Renal cortical epithelial cell (primary cell): ENCODE measurements at places on chromosomes 5 and 9.

GRCh38 chr5:173881811-173882575 lies 6.2 kb upstream of the CPEB4 start:
- DNase-seq, result peak; percentile 47

DNA sequence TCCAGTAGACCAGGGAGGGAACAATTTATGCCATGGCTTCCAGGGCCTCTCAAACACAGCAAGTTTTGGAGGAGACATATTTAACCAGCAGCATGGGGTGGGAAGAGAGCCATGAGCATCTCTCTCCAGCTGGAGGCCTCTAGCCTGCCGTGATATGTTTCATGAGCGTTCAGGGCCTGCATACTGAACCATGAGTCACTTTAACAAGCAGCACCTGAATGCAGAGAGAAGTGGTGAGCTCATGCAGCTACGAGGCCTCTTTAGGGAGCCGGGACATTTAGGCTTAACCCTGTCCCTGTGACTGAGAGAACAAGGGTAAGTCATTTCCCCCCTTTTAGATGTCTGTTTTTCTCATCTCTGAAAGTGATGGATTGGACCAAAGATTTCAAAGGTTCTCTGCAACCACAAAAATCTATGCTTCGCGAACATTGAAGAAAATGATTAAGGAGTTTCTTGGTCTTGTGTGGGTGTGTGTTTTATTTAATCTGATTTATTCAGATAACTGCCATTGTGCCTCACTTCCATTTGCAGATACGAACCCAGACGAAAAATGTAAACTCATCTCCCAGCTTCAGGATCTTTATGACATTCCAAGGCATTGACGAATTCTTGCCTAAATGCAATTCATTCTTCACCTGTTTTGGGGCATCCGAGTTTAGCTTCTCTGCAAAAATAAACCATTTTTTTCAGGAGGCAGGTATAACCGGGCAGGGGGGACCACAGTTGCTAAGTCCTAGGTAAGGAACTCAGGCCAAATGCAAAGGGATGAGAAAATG lies 157.0 kb downstream of the GABBR2 start:
- DNase-seq, result peak; percentile 15

- no peak for DNase-seq
These were observed 23.4 kb downstream of the TENT4A start for GRCh38 chr5:6736524-6737042.

GRCh38 chr5:108036482-108036881 lies 345.4 kb downstream of the FBXL17 start:
- DNase-seq, result no peak

GRCh38 chr5:166992874-166993722 lies 1298.3 kb upstream of the WWC1 start:
- DNase-seq, result no peak

DNA sequence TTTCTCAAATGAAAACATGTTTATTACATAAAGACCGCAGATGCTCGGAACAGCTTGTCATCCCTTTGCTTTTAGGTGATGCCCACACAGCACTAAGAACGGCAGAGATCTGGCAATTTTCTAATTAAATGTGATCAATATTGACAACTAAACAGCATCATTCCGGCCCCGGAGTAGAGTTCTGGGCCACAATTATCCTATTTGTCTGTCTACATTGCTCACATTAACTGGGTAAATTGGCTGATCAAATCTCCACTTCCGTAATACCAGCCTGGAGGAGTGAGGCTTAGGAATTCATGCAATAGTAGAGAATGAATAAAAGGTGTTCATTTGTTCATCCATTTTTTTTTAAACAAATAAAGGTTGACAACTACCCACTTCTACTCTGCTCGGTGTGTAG lies 245.1 kb upstream of the C9orf72 start:
- no peak for DNase-seq

DNA sequence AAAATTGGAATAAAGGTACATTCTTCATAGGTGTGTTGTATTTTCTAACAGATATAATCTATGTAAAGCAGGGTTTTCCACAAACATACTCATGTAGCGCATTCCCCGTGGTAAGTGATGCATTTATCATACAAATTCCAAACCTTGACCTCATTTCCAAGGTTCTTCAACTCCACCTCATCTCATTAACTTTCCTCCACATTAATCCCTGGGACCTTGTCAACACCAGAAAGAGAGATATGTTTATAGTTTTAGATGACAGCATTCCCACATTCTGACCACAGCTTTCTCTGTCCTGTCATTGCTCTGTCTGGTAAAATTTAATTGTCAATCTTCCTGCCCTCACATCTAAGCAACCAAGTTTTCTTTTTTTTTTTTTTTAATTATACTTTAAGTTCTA lies 415.1 kb downstream of the TMEM161B start:
- DNase-seq, result no peak

DNA sequence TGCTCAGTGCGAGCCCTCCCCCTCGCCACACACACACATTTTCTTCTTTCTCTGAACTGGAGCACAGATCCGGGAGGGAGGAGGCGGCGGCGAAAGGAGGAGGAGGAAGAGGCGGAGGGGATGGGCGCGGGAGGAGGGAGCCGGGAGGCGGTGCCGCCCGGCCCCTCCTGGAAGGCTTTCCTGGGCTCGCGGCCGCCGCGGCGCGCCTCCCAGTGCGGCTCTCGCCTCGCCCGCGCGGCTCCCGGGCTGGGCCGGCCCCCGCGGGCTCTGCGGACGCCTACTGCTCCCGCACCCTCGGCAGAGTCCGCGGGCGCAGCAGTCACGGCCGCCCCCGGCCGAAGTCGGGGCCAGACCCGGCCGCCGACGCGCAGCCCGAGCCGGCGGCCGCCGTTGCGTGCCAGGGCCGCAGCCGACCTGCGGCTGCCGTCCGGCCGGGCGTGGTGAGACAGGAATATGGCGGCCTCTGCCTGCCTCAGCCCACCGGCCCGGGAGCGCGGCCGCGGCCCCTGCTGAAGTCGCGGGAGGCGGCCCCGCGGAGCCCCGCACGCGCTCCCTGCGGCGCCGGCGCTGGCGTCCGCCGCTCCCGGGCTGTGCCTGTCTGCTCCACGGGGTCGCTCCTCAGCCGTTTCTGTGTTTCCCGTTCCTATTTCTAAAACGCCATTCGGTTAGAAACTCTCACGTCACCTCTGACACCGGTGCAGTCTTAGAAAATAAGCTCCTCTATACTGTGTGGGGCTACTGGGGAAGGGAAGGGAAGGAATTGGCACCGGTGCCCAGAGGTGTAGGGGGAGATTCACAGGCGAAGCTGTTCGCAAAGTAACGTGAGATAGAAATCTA lies 500 bp upstream of the GNAQ start:
- DNase-seq, result peak; percentile 80

GRCh38 chr5:178368274-178368673 lies 135.7 kb upstream of the PHYKPL start:
- no peak for DNase-seq

DNA sequence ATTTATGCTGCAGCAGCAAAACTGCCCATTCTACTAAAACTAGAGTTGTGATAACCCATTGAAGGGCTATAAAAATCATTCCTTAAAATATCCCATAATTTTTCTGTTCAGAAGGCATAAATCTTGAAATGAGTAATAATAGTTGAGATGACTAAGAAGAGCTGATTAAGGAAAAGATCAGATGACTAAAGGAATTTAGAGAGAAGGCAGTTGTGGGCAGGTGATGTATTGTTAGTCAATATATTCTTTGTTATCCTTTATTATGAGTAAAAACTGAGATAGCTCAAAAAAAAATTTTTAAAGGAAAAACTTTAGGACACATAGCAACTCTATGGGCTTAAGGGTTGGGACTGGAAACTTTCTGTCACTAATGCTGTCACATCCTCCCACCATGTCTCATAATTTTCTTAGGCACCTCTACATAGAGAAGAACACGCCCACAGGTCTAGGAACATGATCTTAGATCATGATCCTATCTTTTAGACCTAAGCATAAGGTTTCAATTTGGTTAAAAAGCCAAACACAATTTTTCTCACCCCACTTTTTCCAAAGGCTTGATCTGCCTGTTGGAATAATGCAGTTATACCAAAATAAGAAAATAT lies 597.5 kb upstream of the MEF2C start:
- no peak for DNase-seq

DNA sequence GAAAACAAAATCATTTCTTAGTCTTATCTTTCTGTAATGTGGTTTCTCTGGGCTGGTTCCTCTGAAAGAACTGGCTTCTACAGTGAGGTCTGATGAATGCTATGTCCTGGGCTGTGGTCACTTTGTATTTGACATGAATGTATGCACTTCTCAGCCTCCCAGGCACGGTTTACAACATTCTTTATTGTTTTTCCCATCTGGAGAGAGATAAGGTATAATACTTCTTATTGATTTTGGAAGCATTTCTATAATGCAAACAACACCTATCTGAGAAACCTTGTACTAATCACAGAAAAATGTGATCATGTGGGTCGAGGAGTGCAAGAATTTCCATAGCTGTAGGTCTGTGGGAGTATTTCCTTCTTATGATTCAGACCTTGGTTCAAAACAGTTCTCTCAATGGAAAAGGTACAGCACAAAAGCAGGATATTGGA lies 46.9 kb downstream of the ACTBL2 start:
- peak; percentile 96 for DNase-seq

GRCh38 chr9:1535051-1535450 lies 480.1 kb upstream of the SMARCA2 start:
- DNase-seq, result no peak

DNA sequence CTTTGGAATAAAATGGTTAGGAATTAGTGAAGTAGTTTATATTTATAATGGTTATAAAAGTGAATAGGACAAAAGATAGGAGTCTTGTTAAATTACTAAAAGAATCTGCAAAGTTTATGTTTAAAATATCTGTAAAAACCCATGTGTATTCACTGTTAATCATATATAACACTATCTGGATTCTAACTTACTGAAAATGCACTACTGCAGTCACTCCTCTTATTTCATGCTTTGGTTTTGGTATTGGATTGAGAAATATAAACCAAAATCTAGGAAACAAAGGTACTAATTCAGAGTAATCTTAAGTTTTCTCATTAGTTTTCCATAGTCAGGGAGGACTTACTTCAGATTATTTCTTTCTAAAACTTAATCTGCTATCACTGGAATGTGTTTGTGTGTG lies 49.5 kb downstream of the ST8SIA4 start:
- no peak for DNase-seq

DNA sequence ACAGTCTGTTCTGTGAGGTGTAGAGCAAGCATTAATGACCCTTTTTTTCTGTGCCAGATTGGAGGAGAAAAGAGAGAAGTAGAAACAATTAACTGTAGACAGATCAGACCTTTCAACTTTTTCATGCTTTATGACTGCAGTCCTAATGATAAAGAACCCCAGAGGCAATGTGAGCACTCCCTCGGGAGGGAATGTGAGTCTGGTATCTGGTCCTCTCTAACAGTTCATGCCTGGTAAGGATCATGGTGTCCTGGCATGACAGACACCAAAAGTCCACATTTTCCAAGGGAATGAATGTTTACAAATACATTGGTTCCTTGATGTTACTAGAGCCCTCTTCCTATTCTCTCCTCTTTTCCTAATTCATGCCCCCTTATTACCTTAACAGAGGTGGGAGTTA lies 70.3 kb downstream of the MTAP start:
- DNase-seq, result no peak

GRCh38 chr5:124604419-124604818 lies 142.0 kb downstream of the ZNF608 start:
- DNase-seq, result no peak

DNA sequence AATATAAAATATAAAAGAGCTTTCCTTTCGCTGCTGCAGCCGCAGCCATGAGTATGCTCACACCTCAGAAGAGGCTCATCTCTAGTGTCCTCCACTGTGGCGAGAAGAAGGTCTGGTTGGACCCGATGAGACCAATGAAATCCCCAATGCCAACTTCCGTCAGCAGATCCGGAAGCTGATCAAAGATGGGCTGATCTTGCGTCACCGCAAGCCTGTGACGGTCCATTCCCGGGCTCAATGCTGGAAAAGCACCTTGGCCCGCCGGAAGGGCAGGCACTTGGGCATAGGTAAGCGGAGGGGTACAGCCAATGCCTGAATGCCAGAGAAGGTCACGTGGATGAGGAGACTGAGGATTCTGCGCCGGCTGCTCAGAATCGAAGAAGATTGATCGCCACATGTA lies 12.6 kb upstream of the PRDM12 start:
- no peak for DNase-seq

- no peak for DNase-seq
These were observed 1495.6 kb upstream of the CDH6 start for GRCh38 chr5:29697785-29698414.

- no peak for DNase-seq
These were observed at the start of gene PAX5 for GRCh38 chr9:37033682-37034304. TSS of gene PAX5 (minus strand) at chr9:37034268. CDS start at chr9:37034031, 237 bp downstream.

DNA sequence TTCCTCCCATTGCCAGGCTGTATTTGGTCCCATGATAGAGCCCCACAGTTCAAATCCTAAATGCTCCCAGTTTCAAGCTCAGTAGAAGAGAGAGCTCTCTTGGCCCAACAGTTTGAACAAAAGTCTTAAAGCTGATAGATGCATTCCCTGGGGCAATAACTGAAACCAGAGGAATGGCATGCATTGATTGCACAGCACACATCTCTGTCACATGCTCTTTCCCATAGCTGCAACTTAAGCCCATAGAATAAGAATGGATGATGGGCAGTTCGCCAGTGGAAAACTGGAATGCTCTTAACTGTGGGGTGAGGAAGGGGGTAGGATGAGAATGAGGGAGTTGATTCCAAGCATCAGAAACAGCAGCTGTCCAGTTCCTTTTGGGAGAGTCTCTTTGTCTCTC lies 1942.4 kb upstream of the WWC1 start:
- no peak for DNase-seq

DNA sequence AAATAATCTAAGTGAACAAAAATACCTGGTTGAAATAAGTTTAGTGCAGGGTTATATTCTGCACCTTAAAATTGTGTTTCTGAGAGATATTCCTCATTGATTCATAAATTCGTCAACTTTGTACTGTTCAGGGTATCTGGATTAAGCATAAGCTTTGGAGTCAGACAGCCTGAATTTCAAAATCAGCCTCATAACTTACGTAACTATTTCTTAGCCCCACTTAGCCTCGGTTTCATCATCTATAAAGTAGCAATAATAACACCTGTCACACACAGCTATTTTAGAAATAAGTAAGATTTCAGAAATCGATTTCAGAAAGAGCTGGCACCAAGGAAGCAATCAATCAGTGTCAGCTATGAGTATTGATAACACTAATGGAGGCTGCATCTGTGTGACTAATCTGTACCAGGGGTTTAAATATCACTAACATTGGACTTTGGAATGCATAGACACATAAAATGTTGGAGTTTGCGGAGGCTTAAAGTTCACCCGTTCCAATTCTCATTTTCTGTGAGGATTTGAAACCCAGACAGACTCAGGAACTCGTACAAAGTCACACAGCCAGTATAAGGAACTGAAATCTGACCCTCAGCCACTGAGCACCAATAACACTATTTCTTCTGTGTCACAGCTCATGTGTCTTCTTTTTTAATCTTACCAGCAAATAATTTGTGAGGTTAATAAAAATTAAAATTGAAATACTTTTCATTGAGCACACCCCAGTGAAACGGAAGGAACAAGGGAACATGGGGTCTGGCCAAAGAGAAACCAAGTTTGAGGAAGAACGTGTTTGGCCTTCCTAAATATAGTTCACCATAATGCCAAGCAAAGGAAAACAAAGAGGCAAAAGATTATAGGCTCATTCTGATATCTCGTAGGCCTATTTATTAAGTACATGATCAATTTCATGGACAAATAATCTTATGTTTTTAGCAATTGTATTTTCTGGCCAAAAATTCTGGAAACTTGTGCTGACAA lies 194.4 kb upstream of the PTGER4 start:
- DNase-seq, result no peak

- no peak for DNase-seq
These were observed 175.2 kb upstream of the HAPLN1 start for GRCh38 chr5:83895860-83896259.

- no peak for DNase-seq
These were observed 230.3 kb upstream of the TBCA start for GRCh38 chr5:78006449-78006848.

- DNase-seq, result peak; percentile 9
These were observed 412 bp downstream of the RIOK2 start for GRCh38 chr5:97182571-97183099.
